Memory B cell (primary cell): ENCODE measurements at places on chromosomes 4 and X.

- DNase-seq, result no peak
Measured at GRCh38 chrX:67346667-67347066, 197.2 kb upstream of the AR start.

DNA sequence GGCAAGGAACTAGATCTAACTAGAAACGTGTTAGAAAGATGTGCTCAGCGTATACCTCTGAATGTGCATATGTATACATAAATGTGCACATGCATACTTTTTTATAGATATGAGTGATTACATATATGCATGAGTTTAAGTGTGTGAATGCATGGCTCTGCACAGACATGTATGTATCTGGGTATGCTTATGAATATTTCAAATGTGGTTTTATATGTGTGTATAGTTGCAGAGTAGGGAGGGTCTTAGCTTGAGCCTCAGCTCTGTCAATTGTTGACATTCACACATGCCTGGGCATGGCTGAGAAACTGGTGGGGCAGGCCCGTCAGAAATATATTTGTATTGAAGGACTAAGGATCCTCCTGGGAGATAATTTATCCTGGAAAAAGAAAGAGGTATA lies 31.1 kb downstream of the RAP2C start:
- no peak for DNase-seq

DNA sequence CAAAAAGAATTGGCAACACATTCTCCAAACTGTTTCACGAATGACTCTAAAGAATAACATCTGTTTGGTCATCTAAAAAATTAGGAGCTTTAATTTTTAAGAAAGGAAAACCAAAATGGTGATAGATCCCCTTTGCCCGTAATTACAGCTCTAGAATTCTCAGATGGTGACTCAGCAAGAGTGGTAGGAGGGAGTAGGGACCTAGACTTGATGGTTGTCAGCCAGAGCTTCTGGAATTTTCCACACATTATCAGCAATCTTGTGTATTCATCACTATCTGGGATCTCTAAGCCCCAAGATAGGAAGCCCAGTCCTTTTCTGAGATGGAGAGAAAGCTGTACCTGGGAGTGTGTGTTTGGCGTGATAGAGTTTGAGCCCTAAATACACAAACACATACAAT lies 103.9 kb upstream of the RAB40AL start:
- no peak for DNase-seq

GRCh38 chr4:177125656-177126055 lies 184.0 kb upstream of the NEIL3 start:
- DNase-seq, result no peak

DNA sequence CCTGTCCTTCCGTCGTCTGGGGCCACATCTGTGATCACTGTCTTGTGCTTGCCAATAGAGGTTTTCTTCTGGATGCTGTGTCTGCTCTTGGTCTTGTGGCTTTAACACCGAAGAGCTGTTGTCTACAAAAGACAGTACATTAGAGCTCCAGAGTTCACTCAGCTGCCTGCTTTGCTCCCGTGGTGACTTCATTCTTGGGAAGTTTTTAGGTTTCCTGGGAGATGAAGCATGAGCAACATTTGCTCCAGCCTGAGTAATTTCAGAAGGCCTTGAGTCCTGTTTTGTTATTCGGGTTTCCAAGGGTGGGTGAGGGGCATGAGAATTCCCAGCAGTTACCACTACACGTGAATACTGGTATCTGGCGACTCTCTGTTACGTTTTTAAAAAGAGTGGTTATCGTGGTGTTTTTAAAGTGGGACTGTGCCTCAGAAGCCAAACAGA lies 189.2 kb downstream of the SHROOM3 start:
- DNase-seq, result no peak

DNA sequence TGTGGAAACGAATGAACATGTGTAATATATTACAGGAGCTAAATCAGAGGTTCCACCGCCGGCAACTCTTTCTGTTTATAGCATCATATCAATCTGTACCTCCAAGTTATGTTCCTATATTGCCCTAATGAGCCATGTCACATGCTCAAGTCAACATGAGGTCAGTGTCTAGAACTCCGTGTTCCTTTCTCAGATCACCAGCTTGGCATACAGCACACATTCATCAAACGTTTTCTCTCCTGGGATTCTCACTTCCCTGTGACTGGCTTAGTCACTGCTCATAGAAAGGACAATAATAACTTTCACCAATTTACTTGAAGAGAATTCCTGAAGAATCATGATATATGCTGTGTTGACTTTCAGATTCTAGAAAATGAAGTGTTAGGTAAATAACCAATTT lies 532.0 kb upstream of the SPANXN1 start:
- no peak for DNase-seq

DNA sequence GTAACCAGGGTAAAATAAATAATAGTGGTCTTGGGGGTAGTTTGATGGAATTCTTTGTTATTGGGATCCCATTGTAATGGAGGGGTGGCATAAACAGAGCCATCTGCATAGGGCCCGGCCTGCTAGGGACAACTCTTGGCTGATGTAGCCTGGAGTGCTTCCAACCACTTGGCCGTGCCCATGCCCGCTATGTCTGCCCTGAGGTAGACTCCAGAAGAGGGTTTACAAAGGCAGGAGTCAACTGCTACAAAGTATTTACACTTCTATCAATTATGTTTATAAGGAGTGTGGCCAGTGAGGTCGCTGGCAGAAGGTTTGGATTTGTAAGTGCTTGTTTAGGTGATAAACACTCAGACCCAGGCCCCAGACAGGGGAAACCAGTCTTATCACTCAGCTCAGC lies 8.1 kb downstream of the RASL11B start:
- no peak for DNase-seq

GRCh38 chr4:67355806-67356205 lies 189.5 kb downstream of the CENPC start:
- DNase-seq, result no peak

DNA sequence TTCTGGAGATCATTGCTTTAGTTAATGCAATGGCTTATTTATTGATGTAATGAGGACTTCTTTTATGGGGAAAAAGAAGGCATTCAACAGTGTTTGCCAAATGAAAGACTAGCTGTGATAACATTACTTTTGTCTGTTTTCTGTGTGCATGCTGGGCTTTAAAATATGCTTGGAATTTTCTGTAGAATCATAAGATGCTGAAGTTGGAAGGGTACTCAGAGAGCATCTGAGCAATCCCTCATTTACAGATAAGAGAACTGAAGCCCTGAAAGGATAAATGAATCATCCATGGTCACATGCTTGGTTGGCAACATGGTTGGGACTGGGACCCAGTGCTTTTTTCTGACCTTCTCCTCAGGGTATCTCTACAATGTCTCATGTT lies 31.4 kb upstream of the PITX2 start:
- DNase-seq, result no peak

GRCh38 chrX:154516656-154517100 lies 646 bp upstream of the FAM3A start:
- DNase-seq, result no peak

DNA sequence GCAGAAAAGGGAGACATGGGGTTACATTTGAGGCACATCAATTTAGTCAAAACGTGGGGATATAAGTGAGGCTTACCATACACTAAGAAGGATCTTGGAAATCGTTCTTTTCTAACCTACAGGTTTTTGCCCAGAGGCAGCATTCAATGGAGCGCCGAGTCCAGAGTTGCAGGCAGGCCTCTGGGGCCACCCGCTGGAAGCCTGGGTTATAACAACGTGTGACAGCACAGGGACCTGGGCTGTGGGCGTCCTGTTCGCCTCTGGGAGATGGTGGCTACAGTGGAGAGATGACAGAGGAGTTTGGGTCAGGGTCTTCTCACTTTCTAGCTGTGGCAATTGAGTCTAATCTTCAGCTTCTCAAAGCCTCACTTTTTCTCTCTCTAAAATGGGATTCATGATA lies 53.9 kb downstream of the ENPP6 start:
- DNase-seq, result no peak

- no peak for DNase-seq
Measured at GRCh38 chrX:150182161-150182560, 181.0 kb upstream of the MAMLD1 start.

DNA sequence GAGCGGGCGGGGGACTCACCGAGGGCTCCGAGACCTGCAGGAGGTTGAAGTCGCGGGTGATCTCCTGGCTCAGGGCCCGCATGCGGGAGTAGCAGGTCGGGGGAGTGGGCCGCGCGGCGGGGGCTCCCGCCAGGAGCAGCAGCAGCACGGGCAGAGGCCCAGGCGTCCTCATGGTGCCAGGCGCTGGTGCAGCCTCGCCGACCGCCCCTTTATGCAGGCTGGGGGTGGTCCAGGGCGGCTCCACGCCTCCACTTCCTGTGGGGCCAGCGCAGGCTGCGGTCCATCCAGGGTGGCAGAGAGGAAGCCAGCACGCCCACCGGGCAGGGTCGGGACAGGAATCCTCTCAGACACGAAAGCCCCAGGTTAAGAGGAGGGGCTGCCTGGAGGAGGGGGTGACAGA lies at the start of gene CYTL1:
TSS of gene CYTL1 (minus strand) at position 185 of the 400 bp plus-strand sequence. CDS start at position 172, 13 bp downstream.
- no peak for DNase-seq

DNA sequence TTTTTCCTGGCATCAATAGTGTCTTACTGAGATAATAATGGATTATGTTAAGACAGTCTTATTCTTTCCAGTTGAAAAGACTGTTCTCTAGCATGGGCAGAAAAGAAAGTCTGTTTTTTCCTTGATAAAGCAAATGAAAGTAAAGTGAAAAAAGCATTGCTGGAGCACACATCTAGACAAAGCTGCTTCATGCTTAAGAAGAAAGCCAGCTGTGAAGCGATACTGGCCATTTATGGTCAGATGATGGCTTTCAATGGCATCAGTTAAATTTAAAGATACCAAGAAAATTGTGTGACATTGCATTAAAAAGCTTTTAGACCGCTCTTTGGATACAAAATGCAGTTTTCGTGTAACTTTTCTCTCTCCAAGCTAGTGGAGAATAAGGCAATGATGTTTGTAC lies 242.1 kb upstream of the TRAM1L1 start:
- no peak for DNase-seq

DNA sequence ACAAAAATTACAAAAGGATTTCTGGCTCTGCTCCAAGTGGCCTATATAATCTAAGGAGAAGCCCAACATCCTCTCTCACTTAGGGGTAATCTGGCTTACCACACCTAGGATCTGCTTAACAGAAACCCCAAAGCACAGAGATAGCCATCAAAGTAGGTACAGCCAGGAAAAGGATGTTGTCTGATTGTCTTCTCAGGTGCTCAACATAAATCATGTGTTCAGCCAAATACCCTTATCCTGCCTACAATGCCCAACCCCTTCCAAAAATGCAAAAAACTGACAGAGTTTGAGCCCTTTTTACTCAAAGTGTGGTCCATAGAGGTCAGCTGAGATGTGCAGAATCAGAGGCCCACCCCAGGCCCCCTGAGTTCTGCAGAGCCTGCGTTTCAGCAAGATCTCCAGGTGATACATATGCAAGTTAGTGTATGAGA lies 53.9 kb downstream of the PPM1K start:
- no peak for DNase-seq

GRCh38 chr4:169239221-169239905 lies 31.4 kb downstream of the SH3RF1 start:
- no peak for DNase-seq

DNA sequence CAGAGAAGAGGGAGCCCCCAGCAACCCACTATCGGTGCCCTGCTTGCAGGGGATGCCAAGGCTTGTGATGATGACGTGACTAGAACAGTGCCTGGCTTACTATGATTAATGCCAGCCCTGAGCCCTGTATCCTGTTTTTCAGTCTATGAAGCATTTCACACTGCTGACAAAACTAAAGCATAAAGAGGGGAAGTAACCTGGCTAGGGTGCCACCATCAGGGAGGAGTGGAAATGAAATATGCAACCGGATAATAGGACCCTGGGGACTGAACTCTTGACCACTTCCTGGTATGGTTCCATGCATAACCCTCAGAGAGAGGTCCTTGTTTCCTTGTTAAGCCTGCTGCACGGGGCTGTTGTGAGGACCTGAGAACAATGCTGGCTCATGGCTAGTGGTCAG lies 50.3 kb downstream of the MED28 start:
- peak; percentile 15 for DNase-seq

GRCh38 chrX:121802881-121803412 lies 755.5 kb downstream of the GLUD2 start:
- no peak for DNase-seq

DNA sequence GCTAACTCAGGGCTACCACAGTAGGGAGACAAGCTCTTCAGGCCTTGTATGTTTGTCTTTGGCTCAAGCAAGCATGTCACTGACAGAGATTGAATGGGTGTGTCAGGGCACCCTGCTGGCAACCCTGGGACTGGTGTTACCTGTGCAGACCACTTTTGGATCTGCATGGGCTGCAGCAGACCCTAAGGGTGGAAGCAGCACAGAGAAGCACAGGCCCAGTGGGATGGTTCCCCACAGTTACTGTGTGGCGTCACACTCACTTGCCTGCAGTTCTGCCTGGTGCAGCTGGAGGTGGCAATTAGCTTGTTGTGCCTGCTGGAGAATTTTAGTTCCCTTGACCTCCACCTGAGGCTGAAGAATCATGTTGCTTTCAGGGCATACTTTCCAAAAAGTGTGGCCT lies 46.0 kb downstream of the ZNF185 start:
- DNase-seq, result no peak
